Activated T-cell treated with anti-CD3 and anti-CD28 coated beads for 4 hours (primary cell): ENCODE measurements at places on chromosomes 16 and 17.

DNA sequence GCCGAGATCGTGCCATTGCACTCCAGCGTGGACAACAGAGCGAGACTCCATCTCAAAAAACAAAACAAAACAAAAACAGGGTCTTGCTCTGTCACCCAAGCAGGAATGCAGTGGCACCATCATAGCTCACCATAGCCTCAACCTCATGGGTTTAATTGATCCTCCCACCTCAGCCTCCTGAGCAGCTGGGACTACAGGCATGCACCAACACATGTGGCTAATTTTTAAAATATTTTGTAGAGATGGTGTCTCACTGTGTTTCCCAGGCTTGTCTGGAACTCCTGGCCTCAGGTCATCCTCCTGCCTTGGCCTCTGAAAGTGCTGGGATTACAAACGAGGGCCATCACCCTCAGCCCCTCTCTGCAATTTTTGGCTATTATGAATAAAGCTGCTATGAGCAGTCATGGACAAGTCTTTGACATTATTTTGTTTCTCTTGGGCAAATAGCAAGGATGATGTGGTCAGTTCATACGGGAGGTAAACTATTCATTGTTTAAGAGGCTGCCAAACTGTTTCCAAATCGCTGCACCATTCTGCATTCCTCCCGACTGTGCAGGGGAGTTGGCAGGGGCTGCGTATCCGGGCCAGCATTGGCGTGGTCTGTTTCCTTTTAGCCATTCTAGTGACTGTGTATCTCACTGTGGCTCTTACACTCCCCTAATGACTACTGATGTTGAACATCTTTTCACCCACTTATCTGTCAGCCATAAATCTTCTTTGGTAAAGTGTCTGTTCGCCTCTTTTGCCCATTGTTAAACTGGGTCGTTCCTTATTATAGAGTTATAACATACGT lies 21.1 kb downstream of the EIF4A3 start:
- no peak for DNase-seq

- no peak for DNase-seq
Measured at GRCh38 chr16:79847101-79847500, 246.6 kb upstream of the MAF start.

- DNase-seq, result no peak
Measured at GRCh38 chr17:8227238-8227581, 16.8 kb upstream of the AURKB start.

GRCh38 chr16:78984887-78985464 lies 615.6 kb downstream of the MAF start:
- no peak for DNase-seq
